Stimulated activated CD4-positive, alpha-beta T cell treated with anti-CD3 and anti-CD28 coated beads, Interleukin-15, amount 100 ng/mL, for 1 hour (primary cell): ENCODE measurements at places on chromosomes 1 and 21.

DNA sequence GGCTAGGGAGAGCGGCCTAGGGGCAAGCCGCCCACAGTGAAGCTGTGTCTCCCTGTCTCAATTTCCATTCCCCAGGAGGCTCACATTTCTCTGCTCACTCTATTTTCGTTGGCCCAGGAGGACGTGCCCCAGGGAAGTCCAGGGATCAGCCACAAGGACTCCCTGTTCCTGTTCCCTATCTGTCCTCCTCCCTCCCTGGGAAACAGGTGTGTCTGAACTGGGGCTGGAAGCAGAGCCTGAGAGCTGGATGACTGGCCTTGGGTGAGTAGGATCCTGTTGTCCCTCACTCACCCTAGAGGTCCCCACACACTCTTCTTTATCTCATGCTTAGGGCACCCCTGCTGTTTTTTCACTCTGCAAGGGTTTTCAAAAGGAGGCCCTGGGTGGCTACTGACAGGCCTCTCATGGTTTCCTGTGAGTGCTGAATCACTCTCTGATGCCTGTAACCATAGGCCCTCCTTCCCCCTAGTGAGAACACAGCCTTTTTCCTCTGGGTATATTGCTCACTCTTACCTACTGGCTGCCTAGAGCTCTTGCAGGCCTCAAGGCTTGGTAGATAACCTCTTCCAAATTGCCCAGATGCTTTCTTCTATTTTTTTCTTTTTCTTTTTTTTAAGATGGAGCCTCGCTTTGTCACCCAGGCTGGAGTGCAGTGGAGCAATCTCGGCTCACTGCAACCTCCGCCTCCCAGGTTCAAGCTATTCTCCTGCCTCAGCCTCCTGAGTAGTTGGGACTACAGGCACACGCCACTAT is 3.3 kb upstream of the UTP11 start:
- no peak for DNase-seq

DNA sequence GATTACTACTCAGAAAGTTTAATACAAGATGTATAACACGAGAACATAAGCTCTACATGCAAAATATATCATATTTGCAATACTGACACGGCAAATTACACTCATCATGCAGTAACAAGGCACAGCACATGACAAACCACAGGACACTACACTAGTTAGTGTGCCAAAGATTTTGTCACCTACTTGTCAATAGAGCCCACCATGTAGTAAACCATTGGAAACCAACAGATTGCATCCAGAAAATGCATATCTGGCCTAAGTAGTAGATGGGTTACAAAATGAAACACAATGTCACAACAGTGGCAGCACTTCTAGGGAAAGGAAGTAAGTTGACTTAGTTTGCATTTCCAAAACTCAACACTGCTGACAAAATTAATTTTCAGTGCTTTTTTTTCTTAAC is 288.9 kb downstream of the KCNT2 start:
- DNase-seq: no peak

- DNase-seq: no peak
These were observed 60.1 kb downstream of the KIAA0040 start for GRCh38 chr1:175132436-175132835.

DNA sequence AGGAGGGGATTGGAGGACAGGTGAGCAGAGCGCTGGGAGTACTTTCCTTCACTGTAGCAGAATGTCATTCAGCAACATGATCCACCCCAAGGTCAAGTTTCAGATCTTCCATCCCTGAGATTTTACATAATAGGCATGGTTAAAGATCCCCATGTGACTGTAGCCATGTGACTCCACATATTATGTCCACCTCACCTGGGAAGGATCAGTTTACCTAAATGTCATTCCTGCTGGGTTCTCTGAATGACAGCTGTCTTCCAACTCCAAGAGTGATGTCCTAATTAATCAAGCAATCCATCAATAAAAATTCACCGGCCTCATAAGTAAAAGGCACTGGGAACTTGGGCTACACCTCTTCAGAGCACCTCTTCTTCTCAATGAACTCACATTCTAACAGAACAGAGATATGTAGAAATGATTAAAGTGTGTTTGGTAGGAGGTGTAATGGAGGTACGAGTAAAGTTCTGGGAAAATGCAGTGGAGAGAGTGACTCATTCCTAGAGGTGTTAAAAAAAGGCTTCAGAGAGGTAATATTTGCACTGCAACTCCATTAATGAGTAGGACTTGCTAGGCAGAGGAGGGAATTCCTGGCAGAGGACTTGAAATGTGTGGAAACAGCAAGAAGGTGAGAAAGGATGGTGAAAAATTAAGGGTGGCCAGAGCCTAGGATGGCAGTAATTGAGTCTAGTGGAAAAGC is 22.2 kb upstream of the MAPKAPK2 start:
- DNase-seq: no peak

- DNase-seq: no peak
These were observed 8.8 kb upstream of the SAMSN1 start for GRCh38 chr21:14554948-14555347.

DNA sequence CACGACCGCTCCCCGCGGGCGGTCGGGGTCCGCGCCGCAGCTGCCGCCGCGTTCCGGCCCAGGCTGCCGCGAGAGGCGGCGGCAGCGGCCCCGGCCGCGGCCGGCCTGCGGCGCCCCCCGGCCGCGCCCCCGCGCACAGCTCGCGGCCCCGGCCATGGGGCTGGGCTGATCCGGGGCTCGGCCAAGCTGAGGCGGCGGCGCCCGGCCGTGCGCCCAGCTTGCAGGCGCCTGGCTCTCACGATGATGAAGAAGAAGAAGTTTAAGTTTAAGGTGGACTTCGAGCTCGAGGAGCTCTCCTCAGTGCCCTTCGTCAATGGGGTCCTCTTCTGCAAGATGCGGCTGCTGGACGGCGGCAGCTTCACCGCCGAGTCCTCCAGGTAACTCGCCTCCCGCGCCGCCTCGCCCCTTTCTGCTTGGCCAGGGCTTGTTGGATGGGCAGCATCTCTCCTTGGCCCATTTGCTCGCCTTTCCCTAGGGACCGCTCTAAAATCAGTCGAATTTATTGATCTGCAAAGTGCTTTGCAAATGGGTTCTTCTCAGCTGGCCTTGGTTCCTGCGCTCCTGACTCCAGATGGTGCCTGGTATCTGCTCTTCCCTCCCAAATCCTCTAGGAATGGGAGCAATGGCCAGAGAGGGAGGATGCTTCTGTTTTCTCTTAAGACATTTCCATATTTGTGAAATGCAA is 431 bp downstream of the EEIG2 start:
- DNase-seq: no peak

GRCh38 chr1:167197692-167198091 is 23.0 kb upstream of the POU2F1 start:
- no peak for DNase-seq

DNA sequence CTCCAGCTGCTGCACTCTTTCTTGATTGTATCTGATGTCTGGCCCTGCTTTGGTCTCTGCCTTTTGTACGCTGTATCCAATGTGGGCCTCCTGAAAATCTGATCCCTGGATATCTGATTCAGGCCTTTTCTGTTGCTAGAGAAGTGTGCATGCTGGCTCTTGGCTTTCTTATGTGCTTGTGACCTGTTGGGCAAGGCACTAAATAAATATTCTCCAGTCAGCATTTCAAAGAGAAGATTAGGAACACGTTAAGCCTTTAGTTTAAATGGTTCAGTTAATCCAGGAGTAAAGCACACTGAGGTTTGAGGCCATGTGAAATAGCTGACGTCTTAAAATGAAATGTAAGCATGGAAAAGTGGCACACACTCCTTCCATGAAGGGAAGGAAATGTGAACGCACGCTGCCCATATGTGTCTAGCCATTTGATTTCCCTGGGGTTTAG is 9.3 kb upstream of the F3 start:
- no peak for DNase-seq

GRCh38 chr1:45833361-45833760 is 29.9 kb downstream of the MAST2 start:
- DNase-seq: no peak

DNA sequence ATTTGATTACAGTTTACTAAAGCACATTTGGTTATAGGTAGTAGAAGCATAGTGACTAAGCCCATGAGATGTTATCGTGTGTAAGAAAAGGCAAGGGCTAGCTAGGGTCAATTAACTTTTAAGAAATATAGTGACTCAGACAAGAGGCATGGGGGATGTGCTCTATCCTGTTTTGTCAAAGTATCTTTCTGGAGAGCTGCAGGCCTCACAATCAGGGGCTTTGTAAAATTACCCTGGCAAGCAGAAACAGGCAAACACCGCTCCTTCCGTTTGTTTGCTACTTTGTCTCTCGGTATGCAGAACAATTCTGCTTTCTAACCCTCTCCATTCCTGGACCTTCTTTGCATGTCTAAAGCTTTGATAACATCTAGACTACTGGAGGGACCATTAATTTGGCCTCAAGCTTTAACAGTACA is 26.1 kb upstream of the ZNF697 start:
- no peak for DNase-seq

GRCh38 chr1:42821690-42822089 is 4.5 kb upstream of the SVBP start:
- DNase-seq: no peak

GRCh38 chr1:200139661-200140250 is 112.2 kb downstream of the NR5A2 start:
- no peak for DNase-seq

DNA sequence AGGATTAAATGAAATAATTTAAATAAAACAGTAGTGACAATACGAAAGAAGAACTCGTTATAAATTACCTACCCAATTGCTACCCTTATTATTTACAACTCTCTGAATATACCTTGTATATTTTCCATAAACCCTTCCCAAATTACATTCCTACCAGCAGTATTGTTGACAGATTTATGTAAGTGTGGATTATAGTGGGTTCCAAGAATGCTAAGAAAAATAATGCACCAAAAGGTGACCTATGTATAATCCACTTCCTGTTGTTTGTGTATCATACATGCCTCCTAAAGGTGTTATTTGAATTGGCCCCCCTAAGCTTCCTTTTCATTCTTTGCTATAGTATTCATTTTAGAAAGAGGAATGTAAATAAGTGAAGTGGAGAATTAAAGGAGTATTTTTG is 33.2 kb upstream of the CXADR start:
- DNase-seq: no peak

GRCh38 chr1:208476846-208477170 is 232.6 kb upstream of the PLXNA2 start:
- no peak for DNase-seq

DNA sequence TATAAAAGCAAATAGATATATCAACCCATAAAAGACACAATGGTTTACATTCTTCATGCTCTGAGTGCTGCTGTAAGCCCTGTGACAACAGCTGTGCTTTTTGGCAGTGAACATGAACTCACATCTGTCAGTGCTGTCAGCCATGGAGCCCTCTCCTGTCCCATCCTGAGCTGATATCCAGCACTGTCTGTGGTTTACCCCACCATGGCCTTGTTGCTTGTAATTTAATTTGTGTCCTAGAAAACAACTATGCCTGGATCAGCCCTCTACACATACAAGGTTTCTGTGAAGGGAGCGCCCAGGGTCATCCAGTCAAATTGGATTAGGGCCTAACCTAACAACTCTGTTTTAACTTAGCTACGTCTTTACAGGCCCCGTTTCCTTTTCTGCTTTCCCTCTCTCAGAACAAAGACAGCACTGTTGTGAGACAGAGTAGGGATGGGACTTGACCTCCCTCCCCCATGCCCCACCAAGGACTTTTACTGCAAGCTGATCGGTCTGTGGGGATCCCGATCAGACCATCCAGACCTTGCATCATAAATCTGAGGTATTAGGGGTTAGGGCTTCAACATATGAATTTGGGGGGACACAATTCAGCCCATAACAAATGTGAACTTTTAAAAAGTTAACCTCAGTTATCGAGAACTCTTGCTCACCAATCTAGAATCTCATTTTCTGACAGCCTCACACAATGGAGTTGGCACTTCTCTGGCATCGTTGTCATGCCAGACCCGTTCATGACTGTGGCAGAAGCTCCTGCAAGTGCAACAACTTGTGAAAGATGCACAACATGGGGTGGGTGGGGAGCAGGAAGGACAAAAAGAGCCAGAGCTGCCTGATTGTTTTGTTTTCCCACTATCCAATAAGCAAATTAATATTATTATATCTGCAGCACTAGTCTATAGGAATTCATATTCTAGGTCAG is 16.4 kb upstream of the SLC44A3 start:
- DNase-seq: no peak

GRCh38 chr1:19605967-19606366 is 38.1 kb upstream of the NBL1 start:
- no peak for DNase-seq

DNA sequence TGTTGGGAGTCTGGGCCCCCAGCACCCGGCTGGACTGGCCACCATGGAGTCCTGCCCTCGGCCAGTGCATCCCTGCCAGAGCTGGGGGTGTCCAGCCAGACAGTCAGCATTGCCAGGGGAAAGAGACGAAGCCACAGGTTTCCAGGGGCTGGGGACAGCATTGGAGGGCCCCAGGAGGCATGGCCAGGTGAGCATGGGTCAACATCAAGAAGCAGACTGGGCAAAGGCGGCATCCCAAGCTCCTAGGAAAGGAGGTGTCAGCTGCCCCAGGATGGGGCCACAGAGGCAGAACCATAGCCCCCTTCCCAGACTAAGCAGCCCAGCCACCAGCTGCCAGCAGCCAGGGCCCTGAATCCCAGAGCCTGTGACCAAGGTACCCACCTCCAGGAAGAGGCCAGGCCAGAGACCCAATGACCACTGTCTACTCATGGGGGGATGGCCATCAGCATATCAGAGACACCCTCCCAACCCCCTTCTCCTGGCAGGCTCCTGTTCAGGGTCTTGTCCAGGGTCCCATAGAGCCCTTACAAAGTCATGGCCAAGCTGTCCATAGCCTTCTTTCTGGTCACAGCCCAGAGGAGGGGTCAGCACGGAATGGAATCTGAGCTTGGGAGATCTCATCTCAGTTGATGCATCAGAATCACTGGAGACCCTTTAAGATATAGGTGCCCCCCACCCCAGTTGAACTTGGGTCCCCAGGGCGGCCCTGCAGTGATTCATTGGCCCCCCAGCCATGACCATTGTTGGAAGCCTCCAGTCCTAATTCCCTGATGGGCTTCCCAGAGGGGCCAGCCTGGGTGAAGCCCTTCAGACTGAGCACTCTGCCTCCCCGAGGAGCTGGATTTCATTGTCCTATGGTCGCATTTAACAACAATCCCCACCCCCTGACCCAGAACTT is 32.5 kb downstream of the WNT3A start:
- DNase-seq: no peak

GRCh38 chr1:228150461-228151179 is 890 bp downstream of the GJC2 start:
- no peak for DNase-seq

GRCh38 chr1:47527653-47528272 is 89.9 kb downstream of the FOXD2 start:
- DNase-seq: no peak

- DNase-seq: no peak
These were observed 22.1 kb upstream of the SLC44A3 start for GRCh38 chr1:94798054-94798453.
